ENCODE measurements at places on chromosomes 11 and 22. TPM values are rescaled to one million over a fixed set of nuclear protein-coding genes. Genes with fewer than 3 reads are reported as not detected.

The C11orf98 gene
- 78.9 TPM for total RNA-seq

The OR2D2 gene
- total RNA-seq: 0.73 TPM

The MMP8 gene
- total RNA-seq: 0.50 TPM

The CD248 gene
- total RNA-seq: 0.67 TPM

The FOLR3 gene
- total RNA-seq: 12.3 TPM

The TBCEL gene
- total RNA-seq: 13.7 TPM

The HPS4 gene
- total RNA-seq: 52.4 TPM

The RIMBP3C gene
- total RNA-seq: not detected

The TMEM86A gene
- total RNA-seq: 2.0 TPM

The CALCA gene
- total RNA-seq: not detected
